Esophagus mucosa (tissue), 1 donor: ENCODE measurements at places on chromosomes 2 and 18. TPM values are rescaled to one million over a fixed set of nuclear protein-coding genes. Genes with fewer than 3 reads are reported as not detected.

Gene SP5
- total RNA-seq = 0.16 TPM

DNA sequence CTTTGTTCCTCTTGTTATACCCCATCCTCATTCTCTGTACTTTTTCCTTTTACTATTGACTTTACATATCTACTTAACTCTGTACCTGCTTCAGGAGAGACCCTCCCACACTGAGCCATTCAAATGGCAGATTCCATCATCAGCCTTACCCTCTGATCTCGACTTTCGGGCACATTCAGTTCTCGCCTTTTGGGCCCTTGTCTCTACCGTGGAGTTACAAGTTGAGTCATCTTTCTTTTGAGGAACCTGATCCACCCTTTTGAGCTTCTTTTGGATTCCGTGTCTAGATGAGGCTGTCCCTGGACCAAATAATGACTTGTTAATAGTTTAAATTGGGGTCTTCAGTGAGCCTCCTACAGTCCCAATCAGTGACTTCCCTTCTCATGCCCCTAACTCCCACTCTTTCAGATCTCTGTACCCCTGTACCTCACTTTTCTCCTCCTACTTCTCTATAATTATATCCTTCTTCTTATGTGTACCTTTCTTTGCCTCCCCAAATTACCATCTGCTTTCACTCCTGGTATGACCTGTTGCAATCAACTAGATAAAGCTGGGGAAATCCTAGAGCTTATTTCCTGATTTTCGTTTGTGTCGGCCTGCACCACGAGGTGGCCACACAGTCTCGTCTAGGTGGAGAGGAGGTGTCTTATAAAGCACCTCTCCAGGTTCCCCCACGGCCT lies 17.2 kb downstream of the SP110 start:
- ATAC-seq = no peak

GRCh38 chr18:23126376-23127056 lies 8.8 kb upstream of the CABLES1 start:
- peak; percentile 57 for ATAC-seq

- ATAC-seq = no peak
These were observed 1072.5 kb downstream of the SUCLG1 start for GRCh38 chr2:83386549-83386948.

GRCh38 chr2:152580714-152581113 lies 136.5 kb downstream of the PRPF40A start:
- no peak for ATAC-seq

DNA sequence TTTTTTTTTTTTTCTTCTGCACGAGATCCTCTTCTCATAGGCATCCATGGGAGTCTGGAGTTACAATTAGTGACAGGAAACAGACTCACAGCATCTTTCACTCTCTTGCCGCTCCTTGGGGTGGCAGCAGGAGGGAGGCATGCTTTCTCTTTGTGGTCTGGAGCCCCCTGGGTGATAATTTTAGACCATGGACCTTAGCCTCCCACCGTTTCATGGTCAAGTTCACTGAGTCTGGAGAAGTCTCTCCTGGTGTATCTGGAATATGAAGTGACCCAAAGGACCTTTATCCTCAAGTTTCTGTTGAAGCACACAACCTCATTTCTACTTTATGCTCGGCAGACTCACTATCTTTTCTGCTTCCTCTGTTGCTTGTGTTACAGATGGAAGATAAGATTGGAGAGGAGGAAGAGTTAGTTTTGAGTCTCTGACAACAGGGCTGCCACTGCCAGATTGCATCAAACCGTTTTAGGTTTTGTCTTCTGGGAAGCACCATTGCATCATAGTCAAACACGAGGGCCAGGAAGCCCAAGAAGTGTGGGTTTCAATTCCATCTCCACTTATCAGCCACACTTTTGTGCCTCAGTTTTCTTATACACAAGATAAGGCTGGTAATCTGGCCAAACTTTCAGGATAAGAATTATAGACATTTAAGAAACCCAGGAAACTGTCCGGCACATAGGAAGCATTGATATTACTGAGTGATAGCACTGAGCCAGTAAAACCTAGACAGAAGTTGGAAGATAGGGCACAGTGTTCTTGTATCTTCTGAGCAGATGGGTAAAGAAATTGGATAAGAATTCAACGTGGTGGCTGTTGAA lies 62.3 kb downstream of the ADCYAP1 start:
- no peak for ATAC-seq

GRCh38 chr2:127721978-127722355 lies 20.7 kb downstream of the SFT2D3 start:
- ATAC-seq = peak; percentile 80

GRCh38 chr2:127597046-127597983 lies 48.6 kb upstream of the GPR17 start:
- no peak for ATAC-seq

Gene SP140
- 0.96 TPM for total RNA-seq

Gene NPHP1
- 0.84 TPM for total RNA-seq
